ENCODE measurements at places on chromosomes 13 and 19. TPM values are rescaled to one million over a fixed set of nuclear protein-coding genes. Genes with fewer than 3 reads are reported as not detected.

CCDC70 gene
- not detected for total RNA-seq

GRAMD1A gene
- 40.0 TPM for total RNA-seq

FAM216B gene
- total RNA-seq: not detected

SHISA2 gene
- 4.1 TPM for total RNA-seq

C5AR2 gene
- total RNA-seq: 0.37 TPM

ZNF285 gene
- total RNA-seq: 0.86 TPM

FRY gene
- total RNA-seq: 29.7 TPM

ZNF835 gene
- 5.4 TPM for total RNA-seq

MATK gene
- total RNA-seq: 0.68 TPM

CCDC169 gene
- 2.3 TPM for total RNA-seq

CYSLTR2 gene
- total RNA-seq: 0.04 TPM

DLEU7 gene
- not detected for total RNA-seq

ZSCAN22 gene
- total RNA-seq: 3.1 TPM

NBEA gene
- 1.2 TPM for total RNA-seq

TYK2 gene
- total RNA-seq: 38.8 TPM

LAIR1 gene
- total RNA-seq: 3.5 TPM

RHPN2 gene
- 0.57 TPM for total RNA-seq

CGB5 gene
- not detected for total RNA-seq

NDUFA3 gene
- total RNA-seq: 361 TPM

CLEC11A gene
- total RNA-seq: 2.0 TPM

SGCG gene
- total RNA-seq: 28.7 TPM

LINGO3 gene
- not detected for total RNA-seq

GRK1 gene
- not detected for total RNA-seq

F10 gene
- 4.9 TPM for total RNA-seq

SELENOV gene
- total RNA-seq: not detected

HRC gene
- total RNA-seq: 260 TPM

ZNF221 gene
- total RNA-seq: 0.61 TPM

LILRA2 gene
- total RNA-seq: 0.79 TPM

Measured in psoas muscle (tissue), 8 donors.